ENCODE measurements at places on chromosomes 6 and 20.
A peak's percentile ranks its signal among the peaks of the same experiment; 100 is the strongest.

- H3K27me3 ChIP-seq = peaks cover 45% of the 10 kb centered on the region
- no peak overlapping the region for H3K4me3 ChIP-seq
- no peaks in the 10 kb centered on the region for H3K4me1 ChIP-seq
- H3K27ac ChIP-seq = no peak overlapping the region
These were observed 6.3 kb upstream of the SIRPA start for GRCh38 chr20:1888796-1889463.

- H3K27ac ChIP-seq = no peak overlapping the region
- no peak overlapping the region for H3K4me3 ChIP-seq
- peak; percentile 26 for DNase-seq
- peaks cover 5% of the 10 kb centered on the region for H3K27me3 ChIP-seq
- no peaks in the 10 kb centered on the region for H3K36me3 ChIP-seq
These were observed 80.8 kb downstream of the RCAN2 start for GRCh38 chr6:46410334-46410953.

- H3K4me1 ChIP-seq = peaks cover 13% of the 10 kb centered on the region
- no peak overlapping the region for H3K4me3 ChIP-seq
- H3K27me3 ChIP-seq = no peaks in the 10 kb centered on the region
- peak; percentile 23 for DNase-seq
- peaks cover 7% of the 10 kb centered on the region for H3K36me3 ChIP-seq
These were observed 172.7 kb upstream of the NOX3 start for GRCh38 chr6:155628306-155628705.

- no peaks in the 10 kb centered on the region for H3K27me3 ChIP-seq
- H3K4me3 ChIP-seq = no peak overlapping the region
- no peaks in the 10 kb centered on the region for H3K4me1 ChIP-seq
These were observed 143.0 kb downstream of the FNDC1 start for GRCh38 chr6:159312206-159312605.

GRCh38 chr6:143357561-143358255, 92.8 kb downstream of the ADAT2 start:
- no peaks in the 10 kb centered on the region for H3K4me1 ChIP-seq
- no peak overlapping the region for H3K27ac ChIP-seq
- DNase-seq = no peak
- no peak overlapping the region for H3K4me3 ChIP-seq

DNA sequence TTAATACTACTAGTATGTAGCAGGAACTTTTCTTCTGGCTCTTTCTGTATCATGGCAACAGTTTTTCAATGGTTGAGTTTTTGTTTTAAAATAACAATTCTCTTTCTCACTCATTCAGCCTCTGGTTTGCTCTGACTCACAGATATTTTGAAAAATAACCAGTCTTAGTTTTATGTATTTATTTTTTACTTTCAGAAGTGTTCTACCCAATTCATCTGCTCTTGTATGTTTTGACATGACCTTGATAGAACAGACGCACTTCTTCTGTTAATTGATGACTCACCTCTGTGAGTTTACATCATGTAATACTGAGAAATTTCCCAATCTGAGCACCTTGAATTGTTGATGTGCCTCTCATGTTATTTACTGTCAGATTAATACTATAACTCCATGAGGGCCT, 178.9 kb downstream of the SASH1 start:
- no peak for DNase-seq
- H3K36me3 ChIP-seq = no peaks in the 10 kb centered on the region
- no peak overlapping the region for H3K27ac ChIP-seq
